ENCODE measurements at places on chromosomes 16 and 17.

- DNase-seq = no peak
Measured at GRCh38 chr16:85005285-85006069, 5.9 kb downstream of the ZDHHC7 start.

DNA sequence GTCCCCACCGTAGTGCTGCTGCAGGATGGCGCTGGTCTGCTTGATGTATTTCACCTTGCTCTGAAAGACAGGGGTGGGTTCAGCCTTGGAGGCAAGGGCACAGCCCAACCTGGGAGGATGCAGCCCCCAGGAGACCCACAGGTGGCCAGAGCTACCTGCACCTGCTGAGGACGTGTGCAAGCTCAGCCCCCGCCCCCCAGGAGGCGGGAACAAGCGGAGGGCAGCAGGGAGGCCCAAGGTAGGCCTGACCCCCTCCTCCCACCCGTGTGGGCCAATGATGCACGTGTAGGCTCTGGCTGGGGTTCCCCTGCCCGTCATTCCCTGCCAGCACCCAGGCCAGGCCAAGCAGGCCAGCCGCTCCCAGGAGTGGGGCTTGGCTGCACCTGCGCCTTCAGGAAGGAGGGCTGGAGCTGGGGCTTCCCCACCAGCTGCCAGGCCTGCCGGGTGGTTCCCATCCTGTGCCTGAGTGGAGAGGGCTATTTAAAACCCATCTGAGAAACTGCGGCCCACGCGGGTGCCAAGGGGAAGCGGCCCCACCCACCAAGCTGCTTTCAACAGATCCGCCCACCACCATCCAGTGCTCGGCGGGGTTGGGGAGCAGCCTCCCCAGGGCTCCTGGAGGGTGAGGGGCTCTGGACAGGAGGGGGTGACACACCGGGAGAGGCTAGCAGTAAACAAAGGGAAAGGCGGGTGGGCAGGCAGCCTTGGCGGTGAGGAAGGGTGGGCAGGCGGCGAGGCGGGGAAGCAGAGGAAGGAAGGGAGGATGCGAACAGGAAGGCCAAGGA is 3.8 kb downstream of the NTHL1 start:
- no peak for DNase-seq

- DNase-seq = no peak
Measured at GRCh38 chr16:27828671-27829070, 234.8 kb downstream of the GSG1L start.

DNA sequence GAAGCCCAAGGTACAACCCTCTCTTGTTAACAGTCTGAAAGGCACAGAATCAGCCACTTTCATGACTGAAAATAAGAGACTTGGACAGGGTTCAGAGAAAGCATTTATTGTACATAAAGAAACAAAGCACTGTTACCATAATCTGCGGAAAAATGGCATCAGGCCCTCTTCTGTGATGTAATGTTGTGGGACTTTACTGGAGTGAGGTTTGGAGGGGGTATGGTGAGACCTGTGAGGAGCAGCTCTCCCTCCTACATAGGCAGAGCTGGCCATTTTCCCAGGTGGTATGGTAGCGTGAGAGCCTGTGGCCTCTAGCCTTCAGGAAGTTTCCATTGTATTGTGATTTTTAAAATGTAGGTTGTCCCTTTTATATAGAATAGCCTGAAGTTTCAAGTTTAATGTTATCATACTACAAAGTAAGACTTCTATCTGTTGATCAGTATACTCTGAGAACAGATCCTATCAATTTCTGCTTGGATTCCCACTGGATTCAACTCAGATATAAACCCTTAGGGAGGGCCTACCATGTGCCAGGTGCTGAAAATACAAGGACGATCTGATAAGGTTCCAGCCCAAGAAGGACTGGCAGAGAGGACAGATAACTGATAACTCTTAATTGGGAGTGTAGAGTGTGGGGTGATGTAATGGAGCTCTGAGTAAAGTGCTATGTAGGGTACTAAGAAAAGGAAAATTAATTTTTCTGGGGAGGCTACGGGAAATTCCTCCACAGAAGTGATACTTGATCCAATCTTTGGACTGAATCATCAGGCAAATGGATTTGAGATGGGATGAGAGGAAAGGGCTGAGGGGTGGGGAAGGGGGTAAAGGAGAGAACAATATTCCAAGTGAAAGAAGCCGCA is 4.1 kb upstream of the YPEL2 start:
- DNase-seq = no peak

GRCh38 chr16:10970065-10970464 is 25.7 kb downstream of the CLEC16A start:
- no peak for DNase-seq

DNA sequence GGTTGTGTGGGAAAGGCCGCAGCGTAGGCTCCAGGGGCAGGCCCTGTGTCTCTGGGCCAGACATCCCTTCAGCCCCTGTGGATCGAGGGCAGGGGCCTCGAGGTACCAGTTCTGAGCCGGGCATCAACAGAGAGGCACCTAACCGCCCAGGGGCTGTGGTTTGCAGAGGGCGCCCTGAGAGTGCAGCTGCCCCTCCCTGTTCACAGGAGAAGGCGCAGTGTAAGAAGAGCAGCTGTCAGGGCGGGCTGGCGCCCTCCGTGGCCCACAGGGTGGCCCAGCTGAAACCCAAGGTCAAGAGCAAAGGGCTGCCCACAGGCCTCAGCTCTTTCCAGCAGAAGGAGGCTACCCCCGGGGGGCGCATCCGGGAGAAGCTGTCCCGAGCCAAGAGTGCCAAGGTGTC is 56.5 kb downstream of the ACTG1 start:
- DNase-seq = no peak

DNA sequence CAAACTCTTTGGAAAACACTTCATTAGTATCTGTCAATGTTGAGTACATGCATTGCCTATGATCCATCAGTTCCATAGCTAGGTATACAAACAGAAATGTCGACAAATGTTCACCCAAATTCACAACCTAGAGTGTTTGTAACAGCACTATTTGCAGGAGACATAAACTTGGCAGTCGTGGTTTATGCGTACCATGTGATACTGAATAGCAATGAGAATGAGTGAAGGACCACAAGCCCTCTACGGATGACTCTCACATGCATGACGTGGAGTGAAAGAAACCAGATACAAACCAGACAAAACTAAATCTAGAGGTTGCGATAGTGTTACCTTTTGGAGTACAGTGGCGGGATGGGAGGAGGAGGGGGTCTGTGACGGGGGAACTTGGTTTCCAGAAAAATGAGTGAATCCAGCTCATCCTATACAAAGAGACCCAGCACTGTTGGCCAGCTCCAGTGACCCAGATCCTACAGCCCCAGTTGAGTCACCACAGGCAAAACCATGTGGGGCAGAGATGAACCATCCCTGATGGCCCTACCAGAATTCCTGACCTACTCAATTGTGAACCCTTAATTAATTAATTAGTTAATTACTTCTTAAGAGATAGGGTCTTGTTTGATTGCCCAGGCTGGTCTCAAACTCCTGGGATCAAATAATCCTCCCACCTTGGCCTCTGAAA is 15.9 kb upstream of the ULK2 start:
- DNase-seq = no peak

DNA sequence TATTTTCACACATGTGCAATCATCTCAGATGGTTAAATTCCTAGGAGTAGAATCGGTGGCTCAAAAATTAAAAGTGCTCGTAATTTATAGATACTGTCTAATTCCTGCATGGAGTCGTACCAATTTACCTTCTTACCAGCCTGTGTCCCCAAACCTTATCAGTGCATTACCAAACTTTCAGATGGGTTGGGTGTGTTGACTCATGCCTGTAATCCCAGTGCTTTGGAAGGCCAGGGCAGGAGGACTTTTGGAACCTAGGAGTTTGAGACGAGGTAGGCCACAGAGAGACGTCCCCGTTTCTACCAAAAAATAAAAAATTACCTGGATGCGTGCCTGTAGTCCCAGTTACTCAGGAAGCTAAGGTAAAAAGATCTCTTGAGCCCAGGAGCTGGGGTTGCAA is 34.5 kb upstream of the GPRC5B start:
- DNase-seq = no peak

DNA sequence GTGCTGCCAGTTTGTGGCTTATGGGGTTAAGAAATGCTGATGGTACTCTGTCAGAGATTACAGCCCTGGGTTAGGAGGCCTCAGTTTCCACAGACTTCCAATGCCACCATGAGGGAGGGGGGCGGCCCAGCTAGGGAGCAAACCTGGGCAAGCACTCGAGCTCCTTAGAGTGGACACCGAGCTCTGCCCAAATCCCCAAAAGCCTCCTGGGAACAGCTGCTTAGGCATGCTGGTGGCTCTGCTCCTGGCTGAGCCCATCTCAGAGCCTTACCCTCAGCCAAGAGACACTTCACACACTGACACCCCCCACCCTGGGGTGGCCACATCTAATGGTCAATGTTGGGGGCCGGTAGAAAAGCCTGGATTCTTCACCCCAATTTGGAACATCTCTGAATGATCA is 66.1 kb downstream of the C16orf78 start:
- no peak for DNase-seq

GRCh38 chr17:49741009-49741691 is 22.8 kb downstream of the FAM117A start:
- no peak for DNase-seq

- no peak for DNase-seq
Measured at GRCh38 chr16:70162041-70162451, 11.5 kb upstream of the CLEC18C start.

GRCh38 chr16:25750488-25751216 is 58.9 kb downstream of the HS3ST4 start:
- no peak for DNase-seq

DNA sequence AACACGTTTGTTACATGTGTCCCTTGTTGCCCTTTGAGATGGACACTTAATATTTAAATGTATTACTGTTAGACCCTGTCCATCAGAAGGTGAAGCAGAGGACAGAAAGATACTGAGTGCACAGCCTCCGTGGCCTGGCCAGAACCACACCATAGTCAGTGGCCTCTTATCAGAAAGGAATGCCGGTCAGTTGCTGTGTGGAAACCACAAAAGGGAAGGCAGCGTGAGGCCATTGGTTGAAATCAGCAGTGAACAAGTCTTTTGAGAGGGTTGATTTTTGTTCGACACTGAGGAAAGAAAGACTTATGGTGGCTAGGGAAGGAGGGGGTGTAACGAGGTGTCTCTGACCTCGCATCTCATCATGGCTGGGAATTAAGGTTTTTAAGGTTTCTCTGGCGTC is 85.4 kb upstream of the CLEC18A start:
- DNase-seq = no peak

GRCh38 chr17:4155980-4156620 is 13.1 kb downstream of the CYB5D2 start:
- DNase-seq = no peak

- no peak for DNase-seq
Measured at GRCh38 chr17:68831170-68831569, 124.0 kb downstream of the ABCA8 start.

DNA sequence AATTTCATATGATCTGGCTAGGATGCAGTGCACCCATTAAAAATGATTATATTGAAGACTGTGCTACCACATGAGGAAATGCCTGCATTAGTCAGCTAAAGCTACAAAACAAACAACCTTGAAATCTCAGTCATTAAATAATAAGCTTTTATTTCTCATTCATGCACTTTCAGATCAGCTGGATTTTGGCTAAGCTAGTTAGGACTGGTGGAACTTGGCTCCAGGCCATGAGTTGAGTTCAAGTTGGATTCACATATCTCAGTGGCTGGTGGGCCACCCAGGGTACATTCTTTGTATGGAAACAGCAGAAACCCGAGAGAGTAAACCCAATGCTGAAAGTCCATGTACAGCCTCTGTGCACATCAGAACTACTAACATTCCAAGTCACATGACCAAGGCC is 6.4 kb upstream of the SLFN12L start:
- no peak for DNase-seq

DNA sequence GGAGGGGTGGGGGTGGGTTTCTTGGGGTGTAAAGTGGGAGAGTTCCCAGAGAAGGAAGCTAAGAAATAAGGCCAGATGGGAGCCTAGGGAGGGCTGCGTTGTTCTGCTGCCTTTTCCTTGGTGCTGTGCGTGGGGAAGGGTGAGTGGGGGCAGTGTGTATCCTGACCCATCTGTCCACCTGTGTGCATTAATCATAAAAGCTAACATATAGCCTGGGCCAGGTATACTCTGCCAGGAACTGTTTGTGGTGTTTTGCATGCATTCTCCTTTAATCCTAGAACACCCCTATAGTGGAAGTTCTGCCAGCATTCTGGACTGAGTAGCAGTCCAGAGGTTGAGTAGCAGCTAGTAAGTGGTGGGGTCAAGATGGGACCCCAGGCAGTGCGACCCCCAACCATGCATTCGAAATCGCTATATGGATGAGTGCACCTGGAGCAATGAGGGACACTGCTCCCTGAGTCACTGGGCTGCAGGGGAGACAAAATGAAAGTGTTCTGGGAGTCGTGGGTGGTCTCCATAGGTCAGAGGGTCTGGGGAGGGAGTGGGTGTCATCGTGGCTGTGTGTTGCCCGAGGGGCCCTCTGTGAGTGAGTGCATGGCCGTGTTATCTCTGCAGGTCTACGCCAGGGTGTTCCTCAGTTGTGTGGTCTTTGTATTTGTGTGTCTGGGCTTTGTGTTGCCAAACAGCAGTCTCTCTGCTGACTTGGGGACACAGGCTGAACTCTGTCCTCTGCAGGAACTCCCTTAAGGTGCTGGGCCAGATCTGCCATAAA is 1.3 kb downstream of the ERBB2 start:
- no peak for DNase-seq

- DNase-seq = peak; percentile 57
Measured at GRCh38 chr17:1487939-1488825, 4.3 kb downstream of the MYO1C start.

- DNase-seq = no peak
Measured at GRCh38 chr16:427250-427649, 1.8 kb downstream of the RAB11FIP3 start.

GRCh38 chr17:41959336-41960095 is 7.1 kb upstream of the CNP start:
- no peak for DNase-seq

GRCh38 chr17:676965-677364 is 37.7 kb downstream of the VPS53 start:
- no peak for DNase-seq

GRCh38 chr17:69597898-69598692 is 183.6 kb downstream of the MAP2K6 start:
- DNase-seq = no peak

- DNase-seq = no peak
Measured at GRCh38 chr16:67183-67791, 5.1 kb downstream of the RHBDF1 start.

DNA sequence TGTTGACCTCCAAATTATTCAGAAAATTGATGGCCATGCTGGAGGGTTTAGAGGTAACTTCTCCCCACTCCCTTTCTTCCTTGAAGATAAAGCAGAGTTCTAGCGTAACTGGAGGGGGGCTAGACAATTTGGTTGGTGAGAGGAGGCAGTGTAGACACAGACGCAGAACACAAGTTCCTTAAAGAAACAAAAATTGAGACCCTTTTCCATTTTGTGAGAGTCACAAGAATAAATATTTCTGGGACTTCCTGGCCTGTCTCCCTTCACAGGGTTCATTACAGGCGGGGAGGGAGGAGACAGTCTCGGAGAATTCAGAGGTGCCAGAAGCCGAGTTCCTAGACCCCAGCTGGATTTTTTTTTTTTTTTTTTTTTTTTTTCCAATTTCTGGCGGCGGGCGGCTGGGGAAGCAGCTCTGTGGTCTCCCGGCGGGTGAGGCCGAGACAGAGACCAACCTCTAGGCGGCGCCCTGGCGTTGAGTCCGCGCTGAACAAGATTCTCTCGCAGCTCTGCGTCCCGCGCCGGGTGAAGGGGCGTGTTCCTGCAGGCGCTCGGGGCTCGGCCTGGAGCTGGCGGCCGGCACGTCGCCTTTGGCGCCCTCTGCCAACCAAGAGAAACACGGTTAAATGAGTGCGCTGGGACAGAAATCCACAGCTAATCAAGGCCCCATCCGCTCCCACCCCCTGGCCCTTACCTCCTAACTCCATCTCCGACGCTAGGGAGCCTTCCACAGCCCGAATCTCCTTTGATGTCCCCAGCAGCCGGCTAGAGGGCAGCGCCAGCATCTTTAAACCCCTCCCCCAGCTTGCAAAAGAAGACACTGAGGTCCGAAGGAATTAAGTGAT is 10.2 kb upstream of the HOXB9 start:
- peak; percentile 40 for DNase-seq
